ENCODE measurements at places on chromosomes 1 and 21.

GRCh38 chr1:189658381-189658780, 819.3 kb downstream of the BRINP3 start:
- no peak for DNase-seq

DNA sequence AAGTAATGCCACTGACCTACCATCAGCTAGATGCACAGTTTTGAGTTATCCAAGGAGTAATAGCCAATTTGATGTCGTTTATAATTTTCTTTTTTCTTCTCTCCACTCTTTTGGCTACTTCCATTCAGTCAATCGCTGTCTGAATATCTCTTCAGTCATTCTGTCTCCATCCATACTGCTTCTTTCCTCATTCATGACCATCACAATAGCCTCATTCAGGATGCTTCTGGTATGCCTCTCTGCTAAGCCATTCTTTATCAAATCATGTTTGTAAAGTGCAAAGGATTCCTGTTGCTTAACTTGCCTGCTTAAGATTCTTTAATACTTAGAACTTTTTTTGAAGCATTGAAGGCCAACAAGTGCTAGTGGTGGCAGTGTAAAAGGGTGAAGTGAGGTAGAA, 20.2 kb downstream of the TYW3 start:
- DNase-seq: no peak

GRCh38 chr1:203038217-203038741, 12.0 kb downstream of the PPFIA4 start:
- DNase-seq: peak; percentile 78

- DNase-seq: no peak
These were observed 472 bp downstream of the DTL start for GRCh38 chr1:212035835-212036605.

GRCh38 chr1:3054474-3054873, 14.5 kb upstream of the PRDM16 start:
- no peak for DNase-seq

- DNase-seq: no peak
These were observed 7.9 kb downstream of the TRIM46 start for GRCh38 chr1:155181371-155182051.

DNA sequence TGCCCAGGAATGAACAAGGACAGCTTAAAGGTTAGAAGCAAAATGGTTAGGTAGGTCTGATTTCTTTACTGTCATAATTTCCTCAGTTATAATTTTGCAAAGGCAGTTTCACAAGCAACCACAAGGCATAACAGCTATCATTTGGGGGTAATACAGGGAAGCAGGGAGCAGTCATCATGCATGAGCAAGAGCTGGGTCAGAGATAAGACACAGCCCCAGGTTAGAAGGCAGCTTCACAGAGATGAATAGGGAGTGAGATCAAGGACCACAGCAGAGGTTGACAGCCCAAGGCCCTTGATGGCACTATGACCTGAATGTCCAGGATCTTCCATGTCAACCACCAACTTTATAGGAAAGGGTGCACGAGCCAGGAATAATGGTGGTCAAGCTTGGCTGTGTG, 9.0 kb upstream of the CSRP1 start:
- DNase-seq: no peak

DNA sequence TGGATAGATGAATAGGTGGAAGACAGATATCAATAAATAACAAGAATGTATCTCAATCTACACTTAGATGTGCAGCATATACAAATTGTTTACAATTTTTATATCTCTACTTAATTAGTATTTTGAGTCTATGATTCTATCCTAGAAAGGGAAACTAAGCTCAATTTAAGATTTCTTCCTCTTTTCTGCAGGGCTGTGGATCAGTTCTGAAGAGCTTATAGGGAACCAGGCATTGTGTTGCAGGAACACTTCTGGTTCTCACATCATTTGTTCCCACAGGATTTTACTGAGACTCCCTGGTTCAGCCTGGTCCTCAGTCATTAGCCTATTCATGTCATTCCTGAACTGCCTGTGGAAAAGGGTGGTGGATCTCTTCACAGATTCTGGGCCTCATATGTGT, 105.8 kb downstream of the TNFSF18 start:
- DNase-seq: no peak

- DNase-seq: peak; percentile 66
These were observed 302.7 kb downstream of the DUSP10 start for GRCh38 chr1:221439008-221439746.

DNA sequence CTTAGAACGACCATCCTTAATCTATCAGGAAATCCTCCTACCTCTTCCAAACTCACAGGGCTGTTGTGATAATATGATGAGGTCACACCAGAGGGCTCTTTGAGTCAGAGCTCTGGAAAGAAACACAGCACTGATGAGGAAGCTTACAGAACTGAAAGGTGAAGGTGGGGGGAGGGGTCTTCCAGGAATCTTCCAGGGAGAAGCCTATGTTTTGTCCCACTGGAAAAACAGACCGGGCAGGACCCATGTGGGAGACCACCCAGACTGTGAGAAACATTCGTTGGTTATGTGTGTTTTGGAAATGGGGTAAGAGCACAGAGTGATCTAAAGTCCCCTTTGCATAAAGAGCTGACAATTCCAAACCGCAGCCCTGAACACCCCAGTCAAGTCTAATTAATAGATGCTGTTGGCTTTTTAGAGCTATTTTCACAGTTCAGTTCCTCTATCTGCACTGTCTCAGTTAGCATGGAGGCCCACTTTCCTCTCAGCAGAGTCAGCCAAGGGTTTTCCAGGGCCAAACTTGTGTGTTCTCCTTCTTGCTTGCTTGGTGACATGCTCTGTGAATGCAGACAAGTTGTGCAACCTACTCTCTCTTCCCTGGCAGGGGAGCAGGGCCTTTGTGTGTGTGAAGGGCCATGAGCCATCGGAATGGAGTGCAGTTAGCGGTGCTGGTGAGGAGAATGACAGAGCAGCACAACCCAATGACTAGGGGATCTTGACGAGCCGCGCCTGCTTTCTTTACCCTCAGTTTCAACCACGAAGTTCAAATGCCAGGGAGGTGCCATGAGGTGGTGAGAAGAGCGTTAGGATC, 12.3 kb downstream of the PHLDA3 start:
- DNase-seq: peak; percentile 96
